CD4-positive, alpha-beta T cell treated with Interferon alpha-2 for 1 hour (primary cell): ENCODE measurements at places on chromosomes 4 and X.

DNA sequence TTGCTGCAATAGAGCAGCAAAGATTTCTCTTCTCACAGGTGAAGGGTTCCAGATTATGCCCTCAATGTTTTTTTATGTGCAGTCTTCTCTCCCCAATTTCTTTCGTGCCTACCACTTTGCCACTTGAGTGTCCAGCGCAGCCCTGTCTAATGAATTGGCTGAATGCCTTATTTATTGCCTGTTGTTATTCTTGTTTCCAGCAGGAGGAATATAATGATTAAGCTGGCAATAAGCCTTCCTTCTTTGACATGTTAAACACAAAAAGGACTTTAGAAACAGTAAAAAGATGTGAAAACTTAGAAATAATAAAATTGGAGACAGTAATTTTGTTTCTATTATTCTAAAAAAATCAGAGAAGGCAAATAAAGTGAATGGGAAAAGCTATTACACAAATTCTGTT is 34.6 kb upstream of the FRAS1 start:
- no peak for DNase-seq

- DNase-seq: no peak
Measured at GRCh38 chr4:74315376-74315775, 7.1 kb downstream of the EPGN start.

- no peak for DNase-seq
Measured at GRCh38 chr4:148344941-148345340, 97.3 kb downstream of the NR3C2 start.

GRCh38 chr4:88613417-88613875 is 21.2 kb downstream of the HERC3 start:
- DNase-seq: peak; percentile 86

- no peak for DNase-seq
Measured at GRCh38 chr4:125267630-125268029, 47.1 kb upstream of the FAT4 start.

GRCh38 chr4:20672262-20672661 is 28.0 kb upstream of the PACRGL start:
- DNase-seq: no peak

DNA sequence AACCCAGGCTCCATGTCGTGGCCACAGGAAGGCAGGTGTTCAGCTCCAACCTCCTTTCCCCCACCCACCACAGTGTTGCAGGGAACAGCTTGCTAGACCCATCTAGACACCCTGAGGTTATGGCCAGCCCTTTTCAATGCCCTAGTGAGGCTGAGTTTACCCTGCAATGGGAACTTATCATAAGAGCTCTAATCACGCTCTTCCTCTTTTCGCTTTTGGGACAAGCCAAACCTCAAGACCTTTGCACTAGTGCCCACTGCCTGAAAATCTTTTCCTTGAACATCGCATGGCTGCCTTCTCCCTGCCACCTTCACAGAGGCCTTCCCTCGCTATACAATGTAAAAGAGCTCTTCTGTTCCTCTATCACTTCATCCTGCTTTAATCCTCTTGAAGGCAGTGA is 2.4 kb upstream of the FGFBP2 start:
- no peak for DNase-seq
